ENCODE measurements at places on chromosomes 16 and 17.

GRCh38 chr17:45223539-45224528 lies 2.1 kb downstream of the FMNL1 start:
- no peak for DNase-seq

- no peak for DNase-seq
These were observed 33.2 kb downstream of the COX4I1 start for GRCh38 chr16:85832570-85833218.

- no peak for DNase-seq
These were observed 64.2 kb downstream of the STH start for GRCh38 chr17:46063241-46063640.

- DNase-seq: no peak
These were observed 425.0 kb downstream of the HAPSTR1 start for GRCh38 chr16:9516444-9516843.

DNA sequence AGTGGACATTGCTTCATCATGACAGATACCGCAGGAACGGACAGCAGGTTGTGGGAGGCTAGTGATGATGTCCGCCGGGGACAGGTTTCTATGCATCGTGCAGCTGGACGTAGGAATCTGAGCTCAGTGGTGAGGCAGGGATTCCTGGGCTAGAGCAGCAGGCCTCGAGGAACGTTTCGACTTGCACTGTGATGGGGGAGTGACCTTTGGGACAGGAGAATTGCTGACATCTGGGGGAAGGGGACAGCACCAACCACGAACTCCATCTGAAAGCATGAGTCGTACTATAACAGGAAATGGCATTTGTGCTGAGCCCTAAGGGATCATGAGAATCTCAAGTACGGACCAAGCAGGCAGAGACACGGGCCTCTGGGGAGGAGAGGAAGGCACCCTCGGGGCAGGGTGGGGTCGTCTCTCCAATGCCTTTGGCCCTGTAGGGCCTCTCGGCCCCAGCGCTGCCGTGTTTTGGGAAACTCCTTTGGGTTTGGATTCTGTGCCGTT lies 65.8 kb upstream of the ENDOV start:
- DNase-seq: no peak

- DNase-seq: no peak
These were observed 130.8 kb downstream of the TMEM132E start for GRCh38 chr17:34710226-34710625.

DNA sequence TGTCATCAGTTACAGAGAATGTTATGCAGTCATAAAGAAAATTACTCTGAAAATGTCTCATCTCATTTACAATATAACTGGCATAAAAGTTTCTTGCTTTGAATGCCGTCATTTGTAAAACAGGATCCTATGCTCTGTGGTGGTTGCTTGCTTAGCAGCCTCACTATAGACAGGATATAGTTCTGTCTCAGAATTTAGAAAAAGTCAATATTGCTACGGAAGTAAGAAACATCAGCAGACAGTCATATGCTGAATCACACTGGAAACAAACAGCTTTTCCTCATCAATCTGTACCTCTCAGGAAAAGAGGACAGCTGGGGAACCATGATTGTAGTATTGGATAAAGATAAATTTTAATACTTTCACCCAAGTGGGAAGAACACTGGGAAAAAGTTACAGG lies 105.5 kb downstream of the MYO1D start:
- no peak for DNase-seq
